PC-3 (cell line): ENCODE measurements at places on chromosomes 7 and 10. TPM values are rescaled to one million over a fixed set of nuclear protein-coding genes. Genes with fewer than 3 reads are reported as not detected.

DNA sequence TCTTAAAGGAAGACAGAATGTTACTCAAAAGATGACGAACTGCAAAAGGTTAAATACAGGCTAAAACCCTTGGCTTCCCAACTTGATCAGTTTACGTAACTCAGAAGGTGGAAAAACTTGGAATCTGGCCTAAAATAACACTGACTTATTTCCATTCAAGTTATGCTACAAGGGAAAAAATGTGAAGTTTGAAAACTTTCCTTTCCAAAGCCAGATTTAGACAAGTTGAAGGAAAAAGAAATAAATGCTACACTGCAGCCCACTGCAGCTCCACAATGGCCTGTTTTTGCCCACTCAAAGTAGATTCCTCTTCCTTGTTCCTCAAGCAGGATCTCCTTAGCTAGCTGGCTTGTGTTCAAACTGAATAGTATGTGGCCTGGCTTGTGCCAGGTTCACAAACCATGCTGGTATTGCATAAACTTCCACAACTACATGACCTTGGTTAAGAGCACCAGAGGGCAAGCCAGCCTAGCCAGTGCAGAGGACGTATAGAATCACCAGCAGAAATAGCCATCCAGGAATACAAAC lies 166.2 kb downstream of the CPEB3 start:
- H3K4me3 ChIP-seq = peak overlapping the region; percentile 33; the same call in 1 of the 2 replicates
- DNase-seq = peak; percentile 83
- H3K27me3 ChIP-seq = no peaks in the 10 kb centered on the region
- H3K36me3 ChIP-seq = no peaks in the 10 kb centered on the region
- peaks cover 51% of the 10 kb centered on the region for H3K4me1 ChIP-seq

GRCh38 chr7:20280475-20281351 lies 50.0 kb upstream of the ITGB8 start:
- DNase-seq = peak; percentile 15
- H3K27ac ChIP-seq = no peak overlapping the region
- H3K27me3 ChIP-seq = no peaks in the 10 kb centered on the region
- H3K4me3 ChIP-seq = no peak overlapping the region
- no peaks in the 10 kb centered on the region for H3K4me1 ChIP-seq

GRCh38 chr10:103542764-103543616 lies 49.5 kb downstream of the NEURL1 start:
- peak; percentile 58 for DNase-seq
- no peaks in the 10 kb centered on the region for H3K36me3 ChIP-seq
- no peaks in the 10 kb centered on the region for H3K27me3 ChIP-seq
- H3K4me1 ChIP-seq = peaks cover 11% of the 10 kb centered on the region

GRCh38 chr7:130268463-130269317 lies 2.0 kb downstream of the CPA2 start:
- DNase-seq = no peak
- H3K4me1 ChIP-seq = peaks cover 13% of the 10 kb centered on the region
- H3K27ac ChIP-seq = no peak overlapping the region
- H3K36me3 ChIP-seq = no peaks in the 10 kb centered on the region
- H3K27me3 ChIP-seq = no peaks in the 10 kb centered on the region
- H3K4me3 ChIP-seq = no peak overlapping the region

DNA sequence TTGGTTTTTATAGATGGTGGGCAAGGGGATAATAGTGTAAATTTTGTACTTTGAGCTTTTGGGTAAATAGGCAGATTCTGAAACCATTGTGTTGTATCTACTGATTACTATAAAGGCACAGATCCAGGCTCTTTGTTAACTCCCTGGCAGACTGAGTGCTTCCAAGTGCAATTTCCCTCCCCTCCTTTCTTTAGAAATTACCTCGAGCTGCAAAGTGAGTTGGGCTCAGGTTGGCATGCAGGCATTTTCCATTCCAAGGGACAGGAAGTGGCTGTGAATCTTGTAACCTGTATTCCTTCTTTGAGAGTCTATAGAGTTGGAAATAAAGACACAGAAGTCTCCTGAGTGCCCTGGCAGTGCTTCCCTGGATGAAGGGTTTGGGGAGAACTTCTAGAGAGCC lies 494.2 kb upstream of the GALNT17 start:
- H3K4me3 ChIP-seq = no peak overlapping the region
- DNase-seq = no peak
- H3K27me3 ChIP-seq = no peaks in the 10 kb centered on the region
- no peak overlapping the region for H3K27ac ChIP-seq

- no peak for DNase-seq
- no peaks in the 10 kb centered on the region for H3K27me3 ChIP-seq
- H3K4me3 ChIP-seq = no peak overlapping the region
These were observed 77.8 kb upstream of the PDK4 start for GRCh38 chr7:95674101-95674500.

- H3K4me1 ChIP-seq = no peaks in the 10 kb centered on the region
- H3K27ac ChIP-seq = no peak overlapping the region
- peaks cover 2% of the 10 kb centered on the region for H3K36me3 ChIP-seq
- no peak overlapping the region for H3K4me3 ChIP-seq
- H3K27me3 ChIP-seq = no peaks in the 10 kb centered on the region
These were observed 291.1 kb upstream of the IMMP2L start for GRCh38 chr7:111853201-111853990.

DNA sequence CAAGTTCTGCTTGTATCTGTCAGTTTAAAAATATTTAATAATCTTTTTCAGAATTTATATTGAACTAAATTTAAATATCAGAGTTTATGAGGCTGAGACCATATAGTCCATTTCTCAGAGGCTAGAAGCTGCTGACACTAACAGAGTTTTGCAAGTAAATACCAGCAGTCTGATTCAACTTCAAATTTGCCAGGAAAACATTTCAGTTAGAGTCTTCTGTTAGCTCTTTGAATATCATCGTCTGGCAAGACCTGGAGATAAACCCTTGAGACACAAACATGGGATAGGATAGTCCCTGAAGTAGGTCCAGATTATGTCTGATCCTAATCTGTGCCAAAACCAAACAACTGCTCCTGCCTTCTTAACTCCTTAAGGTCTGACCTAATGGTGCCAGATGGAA lies 472.8 kb upstream of the STEAP1 start:
- no peak for DNase-seq
- no peak overlapping the region for H3K27ac ChIP-seq
- no peaks in the 10 kb centered on the region for H3K36me3 ChIP-seq
- H3K27me3 ChIP-seq = no peaks in the 10 kb centered on the region
- H3K4me3 ChIP-seq = no peak overlapping the region

- no peaks in the 10 kb centered on the region for H3K4me1 ChIP-seq
- no peak overlapping the region for H3K27ac ChIP-seq
- peaks cover 65% of the 10 kb centered on the region for H3K27me3 ChIP-seq
- no peak overlapping the region for H3K4me3 ChIP-seq
- no peaks in the 10 kb centered on the region for H3K36me3 ChIP-seq
These were observed 270.7 kb downstream of the CACNA2D1 start for GRCh38 chr7:82172881-82173280.

DNA sequence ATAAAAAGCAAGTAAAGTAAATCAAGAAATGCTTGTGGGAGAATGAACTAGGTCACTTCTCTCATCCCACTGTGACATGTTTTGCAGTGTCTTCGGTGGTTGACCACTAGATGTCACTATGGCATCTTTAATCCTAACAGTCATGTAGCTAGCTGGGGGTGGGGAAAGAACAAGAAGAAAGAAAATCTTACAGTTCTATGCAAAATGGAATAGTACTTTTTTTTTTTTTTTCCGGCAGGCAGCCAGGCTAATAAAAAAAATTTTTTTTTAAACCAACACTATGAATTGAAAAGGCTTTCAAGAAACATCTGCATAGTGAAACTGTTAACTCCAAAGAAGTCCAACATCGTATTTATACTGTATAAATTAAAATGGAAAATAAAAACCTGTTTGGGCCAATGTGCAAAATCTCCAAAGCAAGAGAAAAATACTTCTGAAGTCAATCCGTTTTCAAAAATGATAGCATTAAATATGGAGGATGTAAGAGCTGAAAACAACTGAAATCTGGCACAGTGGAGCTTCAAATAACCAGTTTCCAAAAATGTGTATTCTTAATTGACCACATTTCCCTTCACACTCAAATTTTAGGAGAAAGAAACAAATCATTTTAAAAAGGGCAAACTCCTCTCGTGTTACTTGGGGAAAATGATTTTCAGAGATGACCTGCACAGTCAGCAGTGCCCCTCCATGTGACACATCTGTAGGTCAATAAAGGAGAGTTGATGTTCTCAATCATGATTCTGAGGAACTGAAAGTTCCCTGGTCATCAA lies 38.5 kb downstream of the CDK1 start:
- H3K27ac ChIP-seq = no peak overlapping the region
- no peaks in the 10 kb centered on the region for H3K27me3 ChIP-seq
- H3K4me3 ChIP-seq = no peak overlapping the region
- no peaks in the 10 kb centered on the region for H3K36me3 ChIP-seq
- H3K4me1 ChIP-seq = peaks cover 6% of the 10 kb centered on the region; the same call in 1 of the 2 replicates

Gene PAPOLB
- total RNA-seq = 0.29 and 0.40 TPM in 2 replicates

Gene PNLIPRP1
- total RNA-seq = not detected in 2 replicates
